ENCODE measurements at places on chromosomes 4 and X.

GRCh38 chr4:77795326-77795725 lies 23.8 kb downstream of the CNOT6L start:
- DNase-seq, result no peak

GRCh38 chrX:45900766-45901615 lies 644.2 kb downstream of the ZNF674 start:
- no peak for DNase-seq

- no peak for DNase-seq
These were observed 50.3 kb downstream of the HTRA3 start for GRCh38 chr4:8319731-8320385.

DNA sequence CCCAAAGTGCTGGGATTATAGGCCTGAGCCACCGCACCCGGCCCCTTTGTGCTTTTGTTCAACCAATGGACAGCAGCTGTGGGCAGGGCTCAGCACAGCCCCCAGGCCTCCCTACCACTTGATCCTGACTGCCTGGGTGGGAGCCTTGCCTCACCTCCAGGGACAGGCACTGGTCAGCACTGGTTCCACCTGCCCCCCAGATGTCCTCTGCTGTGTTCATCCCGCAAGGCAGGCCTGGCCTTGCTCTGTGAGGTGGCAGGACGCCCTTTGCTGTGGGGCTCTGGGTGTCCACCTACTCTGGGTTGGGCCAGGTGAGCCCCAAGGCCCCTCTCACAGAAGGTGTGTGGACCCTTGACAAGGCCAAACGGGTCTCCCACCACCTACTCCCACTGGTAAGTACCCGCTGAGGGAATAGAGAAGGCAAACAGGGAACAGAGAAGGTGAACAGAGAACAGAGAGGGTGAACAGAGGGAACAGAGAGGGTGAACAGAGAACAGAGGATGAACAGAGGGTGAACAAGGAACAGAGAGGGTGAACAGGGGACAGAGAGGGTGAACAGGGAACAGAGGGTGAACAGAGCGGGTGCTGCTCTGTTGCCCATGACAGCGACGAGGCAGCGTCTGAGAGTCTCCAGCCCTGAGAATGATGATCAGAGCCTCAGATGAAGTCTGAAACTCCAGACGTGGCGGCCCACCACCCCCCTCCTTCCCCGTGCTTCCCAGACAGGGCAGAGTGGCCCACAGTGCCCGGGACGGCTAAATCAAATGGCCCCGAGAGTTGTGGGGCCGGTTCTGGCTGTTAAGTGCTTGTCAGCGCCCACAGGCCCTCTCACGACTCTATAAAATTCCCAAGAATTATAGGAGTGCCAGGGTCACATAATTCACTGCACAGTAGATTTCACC lies 55.0 kb upstream of the NKX1-1 start:
- DNase-seq, result no peak

- DNase-seq, result no peak
These were observed 208.8 kb downstream of the OR13H1 start for GRCh38 chrX:131752493-131753198.

- DNase-seq, result no peak
These were observed 64.4 kb downstream of the SEPSECS start for GRCh38 chr4:25095837-25096236.

DNA sequence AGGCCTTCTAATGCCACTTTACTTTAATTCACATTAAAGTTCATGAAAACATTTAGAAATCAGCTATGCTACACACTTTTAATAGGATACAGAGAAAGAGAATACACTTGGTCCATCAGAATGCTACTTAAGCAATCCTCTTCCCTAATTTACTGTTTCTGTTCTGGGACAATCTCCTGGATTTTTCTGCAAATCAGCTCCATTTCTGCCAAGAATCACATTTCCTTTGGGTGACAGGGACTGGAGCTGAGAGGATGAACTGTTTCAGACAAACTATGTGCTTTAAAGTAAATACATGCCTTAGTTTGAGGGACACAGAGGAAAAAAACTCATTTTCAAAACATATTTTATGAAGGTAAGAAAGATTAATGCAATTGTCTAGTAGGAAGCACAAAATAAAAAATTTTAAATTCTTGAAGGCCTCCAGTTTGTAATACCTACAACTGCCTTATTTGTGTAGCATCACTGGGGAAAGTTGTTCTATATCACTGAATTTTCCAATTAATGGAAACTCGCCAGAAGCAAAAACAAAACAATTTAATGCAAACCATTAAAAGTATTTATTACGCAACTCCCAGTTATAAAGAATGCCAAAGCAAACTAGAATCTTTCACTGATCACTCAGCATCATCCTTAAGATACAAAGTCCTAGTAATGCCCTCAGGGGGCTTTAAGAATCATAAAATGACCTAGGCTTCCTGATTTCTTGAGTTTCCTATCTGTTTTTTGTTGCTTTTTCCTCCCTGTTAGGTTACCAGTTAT lies 36.3 kb downstream of the BCLAF3 start:
- DNase-seq, result no peak

- DNase-seq, result no peak
These were observed 122.9 kb downstream of the PPA2 start for GRCh38 chr4:105350859-105351490.

- no peak for DNase-seq
These were observed 286.1 kb upstream of the TENM3 start for GRCh38 chr4:181957088-181957487.

GRCh38 chrX:18537068-18537467 lies 111.7 kb downstream of the CDKL5 start:
- DNase-seq, result no peak

Data from thoracic aorta (tissue), 2 donors.